ENCODE measurements at places on chromosomes 11 and 22.

DNA sequence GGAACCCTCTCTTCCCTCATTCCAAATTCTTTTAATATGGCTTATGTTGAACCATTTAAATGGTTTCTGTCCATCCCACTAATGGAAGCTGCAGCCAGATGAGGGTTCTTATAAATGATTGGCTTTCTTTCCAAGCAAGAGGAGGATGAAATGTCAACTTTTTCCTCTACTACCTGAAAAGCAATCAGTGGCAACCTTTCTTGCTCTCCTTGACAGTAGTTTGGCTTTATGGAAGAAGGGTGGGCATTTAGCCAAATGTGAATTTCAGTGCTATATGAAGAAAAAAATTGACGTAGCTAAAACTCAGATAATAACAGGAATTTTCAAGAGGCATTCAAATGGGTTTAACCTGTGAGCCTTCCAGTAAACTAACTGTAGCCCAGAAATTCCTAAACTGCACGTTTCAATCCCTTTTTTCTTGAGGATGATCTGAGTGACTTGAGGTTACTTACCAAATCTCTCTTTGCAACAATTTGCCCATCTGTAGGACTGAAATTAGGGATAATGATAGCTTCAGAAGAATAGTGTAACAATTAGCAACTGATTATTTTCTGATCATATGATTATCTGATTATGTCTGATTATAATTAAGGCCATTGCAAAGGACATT, 90.9 kb downstream of the EXT2 start:
- no peak for DNase-seq

- DNase-seq, result no peak
Observed at GRCh38 chr11:71095294-71095850, 157.0 kb downstream of the SHANK2 start.

- no peak for DNase-seq
Observed at GRCh38 chr11:70532731-70533130, 134.4 kb downstream of the CTTN start.

DNA sequence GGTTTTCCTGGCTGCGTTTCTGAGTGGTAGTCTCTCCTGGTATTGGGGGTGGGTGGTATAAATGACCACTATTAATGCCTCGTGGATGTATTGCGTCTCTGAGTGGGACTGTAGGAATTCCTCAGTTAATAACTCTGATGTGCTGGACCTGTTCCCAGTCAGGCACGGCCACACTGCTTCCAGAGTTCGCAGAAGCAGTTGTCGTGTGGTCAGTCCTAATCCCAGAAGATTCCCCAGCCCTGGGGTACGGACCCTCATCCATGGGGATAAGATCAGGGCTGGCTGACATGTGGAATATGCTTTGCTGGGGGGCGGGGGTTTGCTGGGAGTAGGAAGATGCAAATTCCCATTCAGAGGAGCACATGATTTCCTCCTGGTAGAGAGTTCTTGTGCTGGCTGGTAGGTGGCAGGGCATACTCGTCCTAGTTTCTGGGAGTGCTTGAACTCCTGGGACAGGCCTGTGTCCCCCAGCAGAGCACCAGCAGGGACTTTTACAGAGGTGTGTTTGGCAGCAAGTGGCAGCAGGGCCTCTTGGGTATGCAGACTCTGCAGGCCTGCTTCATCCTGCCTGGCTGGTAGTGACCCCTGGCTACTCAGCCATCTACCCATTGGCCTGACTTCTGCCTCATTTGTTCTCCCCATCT, 157.4 kb downstream of the NAV2 start:
- no peak for DNase-seq

DNA sequence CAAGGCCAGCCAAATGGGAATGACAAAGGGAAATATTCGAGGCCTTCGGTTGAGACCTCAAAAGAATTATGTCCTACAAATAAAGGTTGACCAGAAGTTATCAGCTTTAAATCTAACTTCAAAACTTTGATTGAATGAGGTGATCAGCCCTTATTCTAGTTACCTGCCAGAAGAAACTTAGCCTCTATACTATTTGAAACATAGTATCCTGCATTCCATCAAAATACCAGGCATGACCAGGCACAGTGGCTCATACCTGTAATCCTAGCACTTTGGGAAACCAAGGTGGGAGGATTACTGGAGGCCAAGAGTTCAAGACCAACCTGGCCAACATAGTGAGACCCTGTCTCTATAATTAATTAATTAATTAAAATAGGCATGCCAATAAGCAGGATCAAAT, 44.3 kb upstream of the ADORA2A start:
- DNase-seq, result no peak

GRCh38 chr11:124760205-124760652, 1.9 kb downstream of the ESAM start:
- no peak for DNase-seq

- DNase-seq, result no peak
Observed at GRCh38 chr22:46287873-46288751, 8.6 kb upstream of the GTSE1 start.

DNA sequence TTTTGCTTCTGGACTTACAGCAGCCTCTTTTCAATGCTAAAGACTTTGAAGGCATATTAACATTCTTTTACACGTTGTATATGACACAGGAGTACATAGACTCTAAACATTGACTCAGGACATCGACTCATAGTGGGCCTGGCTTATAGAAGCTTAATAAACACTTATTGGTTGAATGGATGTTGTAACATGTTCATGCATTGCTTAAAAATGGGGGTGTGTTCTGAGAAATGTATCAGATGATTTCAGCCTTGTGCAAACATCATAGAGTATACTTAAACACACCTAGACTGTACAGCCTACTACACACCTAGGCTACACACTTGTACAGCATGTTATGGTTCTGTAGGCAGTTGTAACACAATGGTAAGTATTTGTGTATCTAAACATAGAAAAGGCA, 17.9 kb downstream of the TTC17 start:
- DNase-seq, result peak; percentile 25

DNA sequence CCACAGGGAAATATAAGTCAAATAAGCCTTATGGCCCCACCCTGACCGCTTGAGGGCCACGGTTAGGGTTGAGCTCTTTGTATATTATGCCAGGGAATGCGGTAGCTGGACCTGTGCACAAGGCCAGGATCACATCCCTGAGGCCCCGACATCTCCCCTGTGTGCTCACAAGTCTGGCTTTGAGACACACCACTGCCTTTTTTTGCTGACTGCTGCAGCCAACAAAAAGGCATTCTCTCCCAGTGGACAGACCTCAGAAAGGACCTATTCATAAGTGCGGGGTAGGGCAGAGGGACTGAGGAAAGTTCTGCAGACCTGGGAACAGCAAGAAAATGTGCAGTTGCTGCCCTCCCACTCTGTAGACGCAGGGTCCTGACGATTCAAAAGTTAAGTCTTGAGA, 3.4 kb upstream of the SIDT2 start:
- DNase-seq, result no peak

DNA sequence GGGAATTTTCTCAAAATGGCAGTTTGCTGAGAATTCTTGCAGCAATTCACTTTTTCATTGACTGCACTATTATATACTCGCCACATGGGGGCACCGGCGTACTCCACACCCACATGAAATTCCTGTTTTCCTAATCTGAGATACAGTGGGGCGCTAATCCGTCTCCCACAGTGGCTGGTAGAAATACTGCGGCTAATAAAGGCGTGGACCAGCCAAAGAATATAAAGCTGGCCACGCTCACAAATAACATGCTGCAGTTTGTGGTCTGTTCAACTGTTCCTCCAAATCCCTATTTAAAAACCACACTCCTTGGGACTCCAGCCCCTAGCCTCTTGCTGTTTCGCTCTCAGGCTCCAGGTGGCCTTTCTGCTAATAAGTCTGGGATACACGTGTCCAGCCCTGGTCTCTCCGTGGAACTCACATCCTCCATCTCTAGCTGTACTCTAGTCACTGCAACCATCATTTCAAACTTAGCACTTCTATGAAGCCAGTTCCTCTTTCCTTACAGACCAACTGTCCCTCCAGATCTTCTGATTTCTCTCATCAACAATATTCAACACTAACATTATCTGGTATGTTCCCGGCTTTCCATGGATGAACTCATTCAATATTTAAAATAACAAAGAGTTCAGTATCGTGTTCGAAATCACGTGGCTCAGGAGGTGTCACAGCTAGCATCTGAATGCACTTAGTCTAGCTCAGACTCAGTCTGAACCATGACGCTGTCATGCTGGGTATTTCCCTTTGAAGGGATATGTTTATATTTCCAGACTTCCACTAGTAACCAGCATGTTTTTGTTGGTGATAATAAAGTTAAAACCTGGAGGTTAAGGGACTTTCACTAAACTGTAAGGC, 22.0 kb downstream of the TBRG1 start:
- peak; percentile 80 for DNase-seq

DNA sequence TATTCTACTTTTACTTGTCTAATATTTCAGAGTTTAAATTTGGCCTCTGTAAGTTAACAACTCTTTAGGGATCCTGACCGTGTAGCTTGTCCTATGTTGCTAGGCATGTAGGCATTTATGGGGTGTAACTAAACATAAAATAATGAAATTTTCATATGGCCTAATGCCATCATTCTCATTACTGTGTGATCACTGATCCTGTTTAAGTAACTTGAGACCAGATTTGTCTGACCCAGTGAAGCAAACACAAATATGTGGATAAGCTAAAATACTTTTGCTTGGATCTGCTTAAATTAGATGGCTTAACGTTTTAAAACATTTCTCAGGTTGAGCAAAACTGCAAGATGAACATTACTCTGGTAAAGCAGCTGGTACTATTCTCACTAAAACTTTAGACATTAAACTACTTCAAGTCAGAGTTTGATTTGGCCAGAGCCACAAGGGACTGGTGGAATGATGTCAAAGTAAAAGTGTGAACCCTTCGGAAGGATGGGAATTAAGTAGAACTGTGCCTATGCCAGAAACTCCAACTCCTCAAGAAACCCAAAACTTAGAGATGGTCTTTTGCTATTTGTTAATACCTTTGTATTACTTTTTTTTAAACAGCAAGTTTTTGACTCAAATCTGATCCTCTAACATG, 12.5 kb downstream of the QSER1 start:
- DNase-seq, result no peak

GRCh38 chr11:79259800-79260199, 181.0 kb downstream of the TENM4 start:
- peak; percentile 69 for DNase-seq

GRCh38 chr11:107275632-107276031, 182.0 kb downstream of the CWF19L2 start:
- DNase-seq, result no peak

DNA sequence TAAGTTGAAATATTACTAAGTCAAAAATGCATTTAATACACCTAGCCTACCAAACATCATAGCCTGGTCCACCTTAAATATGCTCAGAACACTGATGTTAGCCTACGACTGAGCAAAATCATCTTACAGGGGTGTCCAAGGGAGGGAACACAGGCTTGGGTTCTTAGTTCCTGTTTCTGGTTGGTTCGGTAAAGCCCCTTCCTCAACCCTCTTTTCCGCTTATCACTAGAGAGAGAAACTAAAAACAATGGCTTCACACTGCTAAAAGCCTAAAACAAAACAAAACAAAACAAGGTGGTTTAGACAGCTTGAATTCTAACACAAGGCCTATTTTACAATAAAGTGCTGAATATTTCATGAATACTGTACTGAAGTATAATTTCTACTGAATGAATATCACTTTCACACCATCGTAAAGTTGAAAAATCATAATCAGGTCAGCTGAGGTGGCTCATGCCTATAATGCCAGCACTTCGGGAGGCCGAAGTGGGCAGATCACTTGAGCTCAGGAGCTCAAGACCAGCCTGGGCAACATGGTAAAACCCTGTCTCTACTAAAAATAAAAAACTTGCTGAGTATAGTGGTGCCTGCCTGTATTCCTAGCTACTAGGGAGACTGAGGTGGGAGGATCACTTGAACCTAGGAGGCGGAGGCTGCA, 118.0 kb downstream of the SIK3 start:
- peak; percentile 39 for DNase-seq

GRCh38 chr11:86377972-86378371, 3.3 kb downstream of the CCDC81 start:
- no peak for DNase-seq

- no peak for DNase-seq
Observed at GRCh38 chr11:120385655-120386054, 49.4 kb downstream of the ARHGEF12 start.

DNA sequence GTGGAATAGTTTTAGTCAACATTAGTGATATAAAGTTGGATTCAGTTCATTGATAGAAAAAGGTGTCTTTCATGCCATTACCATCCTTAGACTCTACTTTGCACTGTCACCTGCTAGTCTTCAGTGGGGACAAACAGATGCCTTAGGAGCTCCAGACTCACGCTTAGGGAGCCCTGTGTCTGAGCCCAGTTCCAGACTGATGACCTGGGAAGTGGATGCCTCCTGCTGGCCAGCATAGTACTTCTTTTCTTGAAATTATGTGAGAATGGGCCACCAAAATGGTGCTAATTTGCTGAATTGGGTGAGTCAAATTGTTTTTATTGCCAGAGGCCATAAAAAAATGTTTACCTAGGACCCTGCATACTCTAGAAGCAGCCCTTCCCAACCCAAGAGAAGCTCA, 53.9 kb downstream of the NOX4 start:
- DNase-seq, result no peak

DNA sequence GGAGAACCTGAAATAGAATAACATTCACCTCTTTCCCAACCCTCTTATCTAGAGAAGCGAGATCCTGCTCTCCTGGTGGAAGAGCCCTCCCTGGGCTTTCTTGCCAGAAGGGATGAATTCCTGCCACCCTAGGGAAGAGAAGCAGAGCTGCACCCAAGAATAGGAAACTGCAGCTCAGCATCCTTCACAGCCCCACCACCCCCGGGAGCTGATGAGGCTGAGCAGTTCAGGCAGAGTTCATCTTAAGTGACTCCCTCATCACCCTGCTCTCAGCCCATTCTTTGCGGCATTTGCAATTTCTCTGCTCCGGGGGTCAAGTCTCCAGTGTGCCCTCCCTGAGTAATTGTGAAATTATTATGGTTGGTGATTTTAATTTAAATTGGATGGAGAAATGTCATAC, 514.9 kb downstream of the BUD13 start:
- DNase-seq, result no peak

DNA sequence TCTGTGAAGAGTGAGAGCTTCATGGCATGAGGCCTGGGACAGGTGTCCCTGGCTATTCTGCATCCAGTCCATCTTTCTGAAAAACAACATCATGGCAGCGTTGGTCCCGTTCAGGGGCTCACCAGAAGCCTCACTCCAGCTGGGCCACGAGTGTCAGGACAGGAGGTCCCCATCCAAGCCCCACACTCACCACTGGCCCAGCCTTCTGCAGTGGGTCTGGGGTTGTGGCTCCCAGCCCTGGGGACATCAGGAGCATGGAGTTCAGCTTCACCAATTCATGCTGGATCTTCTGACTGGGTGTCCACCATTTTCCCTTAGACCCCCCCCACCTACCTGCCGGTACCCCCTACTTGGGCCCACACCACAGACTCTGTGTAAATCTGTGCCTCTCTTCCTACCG, 400.3 kb downstream of the BRD1 start:
- DNase-seq, result no peak

GRCh38 chr11:11899401-11899800, 57.6 kb downstream of the USP47 start:
- DNase-seq, result no peak
